ENCODE measurements at places on chromosomes 3 and 15. TPM values are rescaled to one million over a fixed set of nuclear protein-coding genes. Genes with fewer than 3 reads are reported as not detected.

DNA sequence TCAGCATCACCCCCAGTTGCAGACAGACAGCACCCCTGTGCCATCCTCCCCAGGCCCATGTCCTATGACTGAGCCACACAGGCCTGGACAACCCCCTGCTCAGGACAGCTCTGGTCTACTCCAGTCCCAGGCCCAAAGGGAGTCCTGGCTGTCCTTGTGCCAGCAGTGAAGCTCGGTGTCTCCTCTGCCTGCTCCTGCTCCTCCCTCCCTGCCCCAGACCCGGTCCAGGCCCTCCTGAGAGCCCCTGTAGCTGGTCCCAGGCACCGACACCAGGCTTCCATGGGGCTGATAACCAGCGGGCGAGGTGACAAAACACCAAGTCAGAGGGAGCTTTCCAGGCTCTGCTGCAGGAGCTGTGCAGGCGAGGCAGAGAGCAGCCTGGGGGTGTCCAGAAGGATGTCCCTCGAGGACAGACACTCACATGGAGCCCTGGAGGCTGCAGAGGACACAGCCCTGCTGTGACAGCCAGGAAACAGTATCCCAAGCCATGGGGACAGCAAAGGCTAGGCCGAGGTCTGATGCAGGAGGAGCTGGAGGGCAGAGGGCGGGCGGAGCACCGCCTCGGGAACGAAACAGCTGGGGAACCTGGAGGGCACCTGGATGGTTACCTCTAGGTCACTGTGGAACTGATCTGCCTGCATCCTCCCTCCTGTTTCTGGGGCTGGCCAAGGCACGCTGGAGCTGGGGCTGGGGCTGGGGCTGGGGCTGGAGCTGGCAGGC, 103.8 kb upstream of the PRR20G start:
- no peaks in the 10 kb centered on the region for H3K36me3 ChIP-seq
- no peak overlapping the region for H3K27ac ChIP-seq
- DNase-seq, result no peak
- no peaks in the 10 kb centered on the region for H3K27me3 ChIP-seq

DNA sequence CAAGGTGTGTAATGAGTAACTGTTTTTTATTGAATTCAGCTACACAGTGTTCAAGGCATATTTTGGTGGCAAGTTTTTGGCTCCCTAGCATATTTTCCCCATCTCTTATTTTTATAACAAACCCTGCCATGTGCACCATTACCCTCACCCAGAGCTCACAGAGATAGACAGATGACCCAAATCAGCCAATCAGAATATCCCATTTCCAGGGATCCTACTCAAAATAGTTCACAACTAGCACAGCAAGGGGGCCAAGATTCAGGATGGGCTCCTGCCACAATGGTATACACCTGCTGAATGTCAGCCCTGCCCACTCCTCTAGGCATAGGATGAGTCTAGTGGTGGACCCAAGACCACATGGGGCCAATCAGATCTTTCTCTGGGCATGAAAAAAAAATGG, 78.8 kb upstream of the SETMAR start:
- H3K27me3 ChIP-seq, result no peaks in the 10 kb centered on the region
- no peak overlapping the region for H3K27ac ChIP-seq
- no peaks in the 10 kb centered on the region for H3K4me1 ChIP-seq
- no peaks in the 10 kb centered on the region for H3K36me3 ChIP-seq
- H3K4me3 ChIP-seq, result no peak overlapping the region
- no peak for DNase-seq

Gene SCAMP5
- total RNA-seq, result 0.96 TPM

Gene KCNMB3
- 0.28 TPM for total RNA-seq

Gene SCN10A
- not detected for total RNA-seq

DNA sequence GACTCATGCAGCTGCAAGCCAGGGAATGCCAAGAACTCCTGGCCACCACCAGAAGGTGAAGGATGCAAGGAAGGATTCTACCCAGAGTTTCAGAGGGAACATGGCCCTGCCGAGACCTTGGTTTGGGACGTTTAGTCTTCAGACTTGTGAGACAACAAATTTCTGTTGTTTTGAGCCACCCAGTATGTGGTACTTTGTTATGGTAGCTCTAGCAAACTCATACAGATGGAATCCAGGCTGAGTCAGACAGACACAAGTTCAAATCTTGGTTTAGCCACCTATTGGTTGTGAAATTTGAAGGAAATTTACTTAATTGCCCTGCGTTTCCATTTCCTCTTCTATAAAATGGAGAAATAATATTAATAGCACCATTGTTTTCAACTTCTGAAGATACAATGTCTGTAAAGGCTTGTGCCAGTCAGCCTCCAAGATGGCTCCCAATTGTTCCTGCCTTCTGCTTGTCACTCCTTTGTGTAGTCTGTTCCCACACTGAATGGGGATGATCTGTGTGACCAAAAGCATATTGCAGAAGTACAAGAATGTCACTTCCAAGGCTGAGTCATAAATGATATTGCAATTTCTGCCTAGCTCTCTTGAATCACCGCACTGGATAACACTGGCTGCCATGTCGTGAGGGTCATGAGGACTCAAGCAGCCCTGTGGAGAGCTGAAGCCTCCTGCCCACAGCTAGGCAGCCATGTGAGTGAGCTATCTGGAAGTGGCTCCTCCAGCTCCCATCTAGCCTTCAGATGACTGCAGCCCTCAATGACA, 223.5 kb upstream of the PROK2 start:
- H3K27me3 ChIP-seq, result peaks cover 9% of the 10 kb centered on the region
- H3K36me3 ChIP-seq, result no peaks in the 10 kb centered on the region
- H3K4me3 ChIP-seq, result no peak overlapping the region
- no peak overlapping the region for H3K27ac ChIP-seq
- peak; percentile 36 for DNase-seq

Gene CAMKV
- total RNA-seq, result not detected

GRCh38 chr3:3196148-3196861, 16.8 kb upstream of the CRBN start:
- H3K27me3 ChIP-seq, result peaks cover 45% of the 10 kb centered on the region
- H3K36me3 ChIP-seq, result no peaks in the 10 kb centered on the region
- no peaks in the 10 kb centered on the region for H3K4me1 ChIP-seq
- H3K27ac ChIP-seq, result no peak overlapping the region

GRCh38 chr3:48960841-48961413, 29.1 kb upstream of the P4HTM start:
- DNase-seq, result peak; percentile 9
- no peaks in the 10 kb centered on the region for H3K27me3 ChIP-seq
- no peak overlapping the region for H3K27ac ChIP-seq
- H3K4me1 ChIP-seq, result peaks cover 5% of the 10 kb centered on the region
- no peak overlapping the region for H3K4me3 ChIP-seq

DNA sequence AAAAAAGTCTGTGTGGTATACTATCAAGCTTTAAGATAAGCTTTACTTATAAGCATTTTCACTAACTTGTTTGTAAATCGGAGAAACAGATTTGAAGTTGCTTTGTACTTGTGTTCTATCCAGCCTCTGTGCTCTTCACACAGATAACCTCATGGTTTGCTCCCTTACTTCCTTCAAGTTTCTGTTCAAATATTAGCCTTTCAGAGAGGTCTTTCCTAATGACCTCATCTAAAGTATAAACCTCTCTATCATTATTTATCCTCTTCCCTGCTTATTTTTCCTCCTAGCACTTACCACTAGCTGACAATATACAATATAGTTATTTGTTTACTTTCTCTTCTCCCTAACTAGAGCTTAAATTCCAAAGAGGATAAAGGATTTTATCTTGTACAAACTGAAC, 180.0 kb downstream of the CBLB start:
- no peaks in the 10 kb centered on the region for H3K27me3 ChIP-seq
- DNase-seq, result no peak
- peaks cover 32% of the 10 kb centered on the region for H3K36me3 ChIP-seq
- no peak overlapping the region for H3K4me3 ChIP-seq

DNA sequence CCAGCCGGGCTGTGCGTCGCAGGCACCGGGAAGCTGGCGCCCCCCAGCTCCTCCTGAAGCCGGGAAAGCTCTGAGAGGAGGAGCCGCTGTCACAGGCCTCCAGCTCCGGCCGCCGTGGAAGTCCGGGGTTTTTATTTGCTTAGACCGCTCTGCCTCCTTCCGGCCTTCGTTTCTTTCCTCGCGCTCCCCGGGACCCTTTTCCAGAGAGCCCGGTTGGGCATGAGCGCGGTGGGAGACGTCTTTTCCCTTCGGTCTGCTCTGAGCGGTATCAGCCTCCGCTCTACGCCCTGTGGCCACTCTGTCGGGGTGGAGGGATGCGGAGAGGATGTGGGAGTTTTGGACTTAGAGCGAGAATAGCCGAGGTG, 559 bp downstream of the SENP5 start:
- H3K27ac ChIP-seq, result peak overlapping the region; percentile 93
- H3K4me3 ChIP-seq, result peak overlapping the region; percentile 90
- no peaks in the 10 kb centered on the region for H3K4me1 ChIP-seq
- H3K27me3 ChIP-seq, result no peaks in the 10 kb centered on the region
- peaks cover 6% of the 10 kb centered on the region for H3K36me3 ChIP-seq

GRCh38 chr15:35505141-35505540, 40.8 kb downstream of the DPH6 start:
- no peaks in the 10 kb centered on the region for H3K27me3 ChIP-seq
- no peaks in the 10 kb centered on the region for H3K36me3 ChIP-seq
- no peak overlapping the region for H3K4me3 ChIP-seq
- H3K27ac ChIP-seq, result no peak overlapping the region

DNA sequence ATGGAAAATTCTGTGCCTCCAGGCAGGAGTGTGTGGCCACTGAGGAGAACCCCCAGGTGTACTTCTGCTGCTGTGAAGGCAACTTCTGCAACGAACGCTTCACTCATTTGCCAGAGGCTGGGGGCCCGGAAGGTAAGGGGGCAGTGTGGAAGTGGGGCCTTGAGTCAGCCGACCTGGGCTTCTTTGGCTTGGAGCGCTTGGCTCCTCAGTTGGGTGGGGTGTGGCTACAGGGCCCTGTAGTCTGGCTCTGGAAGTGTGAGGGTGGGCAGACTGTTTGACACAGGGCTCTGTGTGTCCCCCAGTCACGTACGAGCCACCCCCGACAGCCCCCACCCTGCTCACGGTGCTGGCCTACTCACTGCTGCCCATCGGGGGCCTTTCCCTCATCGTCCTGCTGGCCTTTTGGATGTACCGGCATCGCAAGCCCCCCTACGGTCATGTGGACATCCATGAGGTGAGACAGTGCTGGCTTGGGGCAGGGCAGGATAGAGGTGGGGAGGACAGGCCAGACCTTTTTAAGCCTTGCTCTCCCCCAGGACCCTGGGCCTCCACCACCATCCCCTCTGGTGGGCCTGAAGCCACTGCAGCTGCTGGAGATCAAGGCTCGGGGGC, 18.2 kb upstream of the EXOG start:
- DNase-seq, result no peak
- peaks cover 8% of the 10 kb centered on the region for H3K36me3 ChIP-seq
- no peaks in the 10 kb centered on the region for H3K27me3 ChIP-seq
- no peaks in the 10 kb centered on the region for H3K4me1 ChIP-seq
- no peak overlapping the region for H3K4me3 ChIP-seq

Gene ZNF662
- not detected for total RNA-seq

Gene FBXW12
- not detected for total RNA-seq

GRCh38 chr3:88997260-88997659, 110.2 kb upstream of the EPHA3 start:
- H3K4me1 ChIP-seq, result peaks cover 22% of the 10 kb centered on the region
- H3K27me3 ChIP-seq, result no peaks in the 10 kb centered on the region
- no peak overlapping the region for H3K4me3 ChIP-seq

Gene ROPN1
- total RNA-seq, result not detected

DNA sequence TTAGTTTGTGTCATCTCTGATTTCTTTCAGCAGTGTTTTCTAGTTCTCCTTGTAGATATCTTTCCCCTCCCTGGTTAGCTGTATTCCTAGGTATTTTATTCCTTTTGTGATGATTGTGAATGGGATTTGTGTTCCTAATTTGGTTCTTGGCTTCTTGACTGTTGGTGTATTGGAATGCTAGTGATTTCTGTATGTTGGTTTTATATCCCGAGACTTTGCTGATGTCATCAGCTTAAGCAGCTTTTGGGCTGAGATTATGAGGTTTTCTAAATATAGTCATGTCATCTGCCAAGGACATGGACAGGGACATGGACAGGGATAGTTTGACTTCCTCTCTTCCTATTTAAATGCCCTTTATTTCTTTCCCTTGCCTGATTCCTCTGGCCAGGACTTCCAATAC, 35.8 kb downstream of the MYO9A start:
- no peaks in the 10 kb centered on the region for H3K27me3 ChIP-seq
- no peaks in the 10 kb centered on the region for H3K36me3 ChIP-seq
- no peak overlapping the region for H3K27ac ChIP-seq
- H3K4me3 ChIP-seq, result no peak overlapping the region

DNA sequence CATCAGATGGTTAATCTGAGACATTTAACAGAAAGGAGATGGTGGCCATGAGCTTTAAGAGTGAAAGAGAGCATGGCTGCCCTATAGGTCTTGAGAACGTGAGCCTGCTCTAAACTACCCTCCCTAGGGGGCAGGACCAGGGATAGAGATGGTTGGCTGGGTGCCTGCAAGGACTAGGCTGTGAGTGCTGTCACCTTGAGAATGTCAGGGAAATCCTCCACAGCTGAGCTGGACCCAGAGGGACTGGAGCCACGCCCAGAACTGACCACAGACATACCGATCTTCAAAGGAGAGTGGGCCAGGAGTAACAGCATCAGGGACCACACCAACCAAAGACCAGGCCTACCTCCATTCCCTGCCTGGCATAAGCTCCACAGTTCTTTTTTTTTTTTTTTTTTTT, 53.6 kb upstream of the UBE2E1 start:
- H3K27ac ChIP-seq, result no peak overlapping the region
- no peaks in the 10 kb centered on the region for H3K36me3 ChIP-seq
- H3K4me3 ChIP-seq, result no peak overlapping the region
- H3K4me1 ChIP-seq, result peaks cover 23% of the 10 kb centered on the region
- H3K27me3 ChIP-seq, result no peaks in the 10 kb centered on the region
- no peak for DNase-seq

Gene GOLGA6D
- not detected for total RNA-seq

DNA sequence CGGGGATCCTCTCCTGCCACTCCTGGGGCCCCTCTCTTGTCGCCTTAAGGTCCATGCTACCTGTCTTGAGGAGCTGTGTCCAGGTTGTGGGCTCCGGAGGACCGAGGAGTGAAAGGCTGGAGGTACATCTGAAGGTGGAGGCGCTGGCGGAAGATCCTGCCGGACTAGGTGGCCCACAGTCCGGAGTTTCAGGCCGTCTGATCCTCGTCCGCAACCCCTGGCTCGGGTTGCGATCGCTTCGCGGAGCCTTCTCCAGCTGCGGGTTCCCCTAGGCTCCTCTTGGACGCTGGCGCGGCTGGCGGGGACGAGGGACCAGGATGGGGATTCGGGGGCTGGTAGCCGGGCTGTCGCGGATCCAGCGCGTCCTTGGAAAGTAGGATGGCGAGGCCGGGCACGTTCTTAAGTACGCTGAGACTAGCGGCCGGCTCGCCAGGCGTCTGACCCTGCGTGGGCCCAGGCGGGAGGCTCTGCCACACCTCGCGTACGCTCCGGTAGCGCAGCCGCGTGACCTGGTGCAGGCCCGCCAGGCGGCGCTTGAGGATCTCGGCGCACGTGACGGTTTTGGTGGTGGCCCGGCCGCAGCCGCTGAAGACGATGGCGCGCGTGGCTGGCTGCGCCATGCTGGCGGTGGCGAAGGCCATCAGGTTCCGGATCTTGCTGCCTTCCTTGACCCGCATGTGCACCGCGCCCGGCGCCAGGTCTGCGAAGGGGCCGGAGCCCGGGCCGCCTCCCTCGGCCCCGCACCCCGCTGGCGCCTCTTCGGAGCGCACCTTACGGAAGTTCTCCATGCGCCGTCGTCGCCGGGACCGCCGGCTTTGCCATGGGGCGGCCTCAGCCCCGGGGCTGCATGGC, 550 bp downstream of the RPP25 start:
- peak overlapping the region; percentile 68 for H3K4me3 ChIP-seq

Gene C3orf20
- total RNA-seq, result not detected

GRCh38 chr3:61562721-61563312, 1.4 kb downstream of the PTPRG start:
- no peaks in the 10 kb centered on the region for H3K27me3 ChIP-seq
- H3K36me3 ChIP-seq, result peaks cover 5% of the 10 kb centered on the region
- peaks cover 24% of the 10 kb centered on the region for H3K4me1 ChIP-seq
- peak overlapping the region; percentile 91 for H3K4me3 ChIP-seq
- H3K27ac ChIP-seq, result peak overlapping the region; percentile 94
- peak; percentile 51 for DNase-seq
